LHCN-M2 (cell line): ENCODE measurements at places on chromosomes 1 and 21. TPM values are rescaled to one million over a fixed set of nuclear protein-coding genes. Genes with fewer than 3 reads are reported as not detected.

FCMR gene
- total RNA-seq = not detected in 2 replicates

IL23R gene
- not detected in 2 replicates for total RNA-seq

DNA sequence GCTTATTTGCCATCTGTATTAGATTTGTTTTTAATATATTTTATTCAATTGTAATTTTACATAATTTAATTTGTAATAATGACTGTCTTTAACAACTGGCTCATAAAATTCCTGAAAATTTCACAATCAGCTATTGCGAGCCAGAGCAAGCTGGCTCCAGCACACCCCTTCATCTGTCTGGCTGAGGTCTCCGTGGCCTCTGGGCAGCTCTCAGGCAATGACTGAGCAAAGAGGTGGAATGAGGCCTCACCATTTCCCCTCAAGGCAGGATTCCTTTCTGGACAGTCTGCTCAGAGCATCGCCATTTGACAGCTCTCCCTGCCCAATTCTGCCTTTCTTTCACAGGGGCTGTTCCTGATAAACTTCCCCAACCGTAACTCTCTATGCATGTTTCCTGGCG lies 5.8 kb upstream of the KANK4 start:
- DNase-seq = peak; percentile 55

DNA sequence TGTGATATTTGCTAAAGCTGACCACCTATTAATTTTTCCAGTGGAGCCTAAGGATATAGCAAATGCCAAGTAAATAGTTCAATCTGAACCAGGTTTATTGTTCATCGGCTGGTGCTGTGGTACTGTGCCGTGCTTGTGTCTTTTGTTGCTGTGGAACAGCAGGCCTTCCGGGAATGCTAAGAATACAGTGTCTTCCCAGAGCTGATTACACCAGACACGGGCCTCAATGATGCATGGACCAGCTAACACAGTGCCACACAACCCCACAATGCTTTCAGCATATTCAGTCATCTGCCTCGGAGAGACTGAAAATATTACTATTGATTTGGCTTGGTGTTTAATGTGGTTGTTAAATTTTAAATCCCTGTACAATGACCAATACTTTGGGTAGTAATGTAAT lies 415.4 kb downstream of the PTBP2 start:
- no peak for DNase-seq
